ENCODE measurements at places on chromosomes 12 and 14.

DNA sequence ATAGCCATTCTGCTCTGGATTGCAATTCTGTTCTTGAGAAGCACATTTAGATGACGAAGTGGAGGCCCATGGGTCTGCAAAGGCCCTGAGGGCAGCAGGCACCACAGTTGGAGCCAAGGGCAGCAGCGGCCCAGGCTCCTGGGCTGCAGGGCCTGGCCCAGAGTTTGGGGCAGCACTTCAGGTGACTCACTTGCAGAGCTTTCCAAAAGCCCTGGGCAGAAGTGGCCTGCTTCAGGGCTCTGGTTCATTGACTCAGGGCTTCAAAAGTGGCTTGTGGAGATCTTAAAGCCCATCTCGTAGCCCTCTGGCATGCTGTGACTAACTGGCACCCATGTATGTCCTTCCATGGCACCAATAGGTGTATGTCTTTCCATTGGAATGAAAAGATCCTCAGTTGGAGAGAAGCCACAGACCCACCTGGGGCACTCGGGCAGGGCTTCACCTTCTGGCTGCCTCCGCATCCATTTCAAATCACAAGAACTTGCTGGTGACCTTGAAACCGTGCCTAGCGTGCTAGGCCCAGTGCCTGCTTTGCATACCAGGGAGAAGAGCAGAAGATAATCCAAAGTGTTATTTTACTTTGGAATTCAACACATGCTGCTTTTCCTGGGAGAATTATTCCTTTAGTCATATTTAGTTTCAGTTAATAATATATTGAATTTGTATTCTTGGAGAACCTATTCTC, 106.7 kb downstream of the PRMT8 start:
- DNase-seq, result no peak

DNA sequence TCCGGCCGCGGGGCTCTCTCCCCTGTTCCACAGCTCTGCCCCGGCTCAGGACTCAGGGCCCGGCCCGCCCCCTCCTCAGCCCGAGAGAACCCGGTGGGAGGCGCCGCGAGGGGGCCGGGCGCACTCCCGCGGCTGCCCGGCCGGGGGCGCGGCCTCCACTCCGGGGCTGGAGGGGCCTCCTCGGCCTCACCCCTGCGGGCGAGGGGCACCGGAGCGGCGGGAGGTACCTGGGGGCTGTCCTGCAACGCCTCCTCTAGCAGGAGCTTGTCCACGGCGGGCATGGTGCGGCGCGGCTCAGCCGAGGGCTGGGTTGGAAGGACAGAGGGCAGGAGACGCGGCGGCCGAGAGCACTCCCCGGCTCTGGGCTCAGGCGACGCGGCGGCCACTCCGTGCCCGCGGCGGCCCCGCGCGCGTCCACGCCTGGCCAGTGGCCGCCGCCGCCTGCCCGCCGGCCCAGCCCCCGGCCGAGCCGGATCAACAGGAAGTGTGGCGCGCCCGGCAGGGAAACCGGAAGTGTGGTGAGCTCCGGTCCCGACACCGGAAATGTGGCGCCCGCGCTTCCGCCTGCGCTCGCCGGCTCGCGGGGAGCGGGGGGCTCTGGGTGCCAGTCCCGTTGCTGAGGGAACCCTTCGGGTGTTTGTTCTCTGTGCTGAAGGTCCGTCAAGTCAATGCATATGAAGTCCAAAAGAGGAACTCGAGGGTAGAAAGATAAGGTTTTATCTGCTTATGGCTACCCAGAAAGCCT, at the start of gene APPL2:
Gene APPL2 (minus strand): TSS at position 443 of the 745 bp plus-strand sequence. CDS start 162 bp downstream, at position 281.
- peak; percentile 81 for DNase-seq

- no peak for DNase-seq
These were observed 52.9 kb upstream of the CAPRIN2 start for GRCh38 chr12:30807695-30808034.

- no peak for DNase-seq
These were observed 3.7 kb downstream of the HOXC9 start for GRCh38 chr12:54003625-54004024.

GRCh38 chr12:52151837-52152783, 39.7 kb downstream of the KRT80 start:
- no peak for DNase-seq

GRCh38 chr14:106790189-106791036, 1264.0 kb downstream of the TMEM121 start:
- no peak for DNase-seq
